CD4-positive, alpha-beta T cell treated with Interleukin-17A for 4 hours (primary cell): ENCODE measurements at places on chromosomes 3 and 15.

GRCh38 chr3:127803619-127804018 lies 18.7 kb downstream of the MGLL start:
- no peak for DNase-seq

GRCh38 chr15:101707983-101708382 lies 16.3 kb downstream of the TARS3 start:
- no peak for DNase-seq

DNA sequence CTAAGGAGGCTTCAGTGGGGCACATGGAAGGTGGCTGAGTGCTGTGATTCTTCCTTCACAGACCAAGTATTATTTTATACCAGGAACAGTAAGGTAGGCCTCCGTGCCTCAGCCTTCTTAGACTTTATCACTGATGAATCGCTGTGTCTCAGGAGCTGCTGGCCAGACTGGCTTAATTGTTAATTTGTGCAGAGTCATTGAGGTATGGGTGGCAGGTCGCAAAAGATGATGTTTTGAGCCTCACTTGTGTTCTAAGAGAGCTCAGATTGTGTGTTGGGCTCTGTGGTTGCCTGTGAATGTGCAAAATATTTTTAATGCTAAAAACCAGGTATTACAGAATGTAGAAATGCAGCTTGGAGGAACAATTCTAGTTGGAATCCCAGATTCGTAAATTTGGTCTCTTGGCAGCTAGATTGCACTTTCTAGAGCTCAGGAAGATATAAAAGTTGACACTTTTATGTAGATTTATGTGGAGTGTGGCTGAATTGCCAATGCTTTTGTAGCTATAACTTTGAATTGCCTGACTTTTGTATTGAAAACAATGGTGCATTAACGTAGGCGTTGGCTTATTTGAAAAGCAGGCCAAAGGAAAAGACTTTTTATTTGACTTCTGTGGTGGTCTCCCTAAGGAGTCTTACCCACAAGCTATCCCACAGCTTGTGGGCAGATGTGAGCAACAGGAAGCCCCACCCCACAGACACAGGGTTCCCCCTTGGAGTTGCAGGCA lies 53.4 kb downstream of the LARS2 start:
- no peak for DNase-seq

GRCh38 chr15:22960556-22960955 lies 19.6 kb downstream of the CYFIP1 start:
- DNase-seq: no peak

DNA sequence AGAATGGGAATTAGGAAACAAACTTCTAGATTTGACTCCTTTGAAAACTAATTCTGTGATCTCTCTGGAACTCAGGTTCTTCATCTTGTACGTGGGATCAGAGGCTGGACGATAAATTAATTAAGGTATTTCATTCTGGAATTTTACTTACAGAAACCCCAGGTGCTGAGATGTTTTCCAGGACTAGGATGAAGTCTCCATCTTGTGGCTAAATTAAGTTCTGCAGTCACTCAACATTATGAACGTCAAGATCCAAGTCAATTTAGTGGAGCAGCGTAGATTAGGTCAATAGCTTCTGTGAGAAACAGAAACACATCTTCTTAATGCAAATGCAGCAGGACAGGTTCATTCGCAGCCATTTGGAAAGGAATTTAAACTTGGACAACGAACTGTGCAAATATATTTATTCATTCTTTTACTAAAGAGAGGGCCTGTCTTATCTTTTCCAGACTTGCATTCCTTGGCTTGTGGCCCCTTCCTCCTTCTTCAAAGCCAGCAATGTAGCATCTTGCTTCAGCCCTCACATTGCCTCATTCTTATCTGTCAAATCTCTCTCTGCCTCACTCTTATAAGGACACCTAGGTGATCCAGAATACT lies 26.7 kb upstream of the TMC3 start:
- DNase-seq: peak; percentile 6

- DNase-seq: no peak
Observed at GRCh38 chr3:41050144-41050543, 149.2 kb upstream of the CTNNB1 start.

DNA sequence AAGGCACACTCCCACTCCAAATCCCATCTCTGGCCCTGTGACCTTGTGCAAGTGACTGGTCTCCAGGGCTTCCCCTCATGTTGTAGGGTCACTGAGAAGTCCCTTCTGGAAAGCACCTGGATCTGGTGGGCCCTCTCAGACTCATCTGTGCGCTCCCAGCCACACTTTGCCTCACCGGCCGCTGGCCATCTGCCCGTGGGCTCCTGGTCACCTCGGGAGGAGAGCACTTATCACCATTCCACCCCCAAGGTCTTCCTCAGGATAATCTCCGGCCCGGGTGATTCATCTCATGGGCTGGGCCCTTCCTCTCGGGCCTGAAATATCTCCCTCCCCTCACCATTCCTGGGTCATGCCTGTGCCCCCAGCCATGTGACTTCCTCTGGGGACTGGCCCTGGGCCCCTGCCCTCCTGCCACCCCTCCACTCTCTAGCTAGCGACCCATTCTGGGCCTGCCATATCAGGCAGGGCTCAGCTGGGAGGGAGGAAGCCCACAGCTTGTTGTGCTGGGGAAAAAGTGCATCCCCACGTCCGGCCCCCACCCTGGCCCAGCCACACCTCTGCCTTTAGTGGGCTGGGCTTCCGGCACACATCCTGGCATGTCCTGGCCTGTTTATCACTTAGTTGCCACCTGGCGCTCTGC lies 10.6 kb upstream of the WNT7A start:
- peak; percentile 77 for DNase-seq

- DNase-seq: no peak
Observed at GRCh38 chr3:3201611-3202010, 22.1 kb upstream of the CRBN start.

GRCh38 chr3:28544236-28544635 lies 195.6 kb upstream of the AZI2 start:
- DNase-seq: no peak

DNA sequence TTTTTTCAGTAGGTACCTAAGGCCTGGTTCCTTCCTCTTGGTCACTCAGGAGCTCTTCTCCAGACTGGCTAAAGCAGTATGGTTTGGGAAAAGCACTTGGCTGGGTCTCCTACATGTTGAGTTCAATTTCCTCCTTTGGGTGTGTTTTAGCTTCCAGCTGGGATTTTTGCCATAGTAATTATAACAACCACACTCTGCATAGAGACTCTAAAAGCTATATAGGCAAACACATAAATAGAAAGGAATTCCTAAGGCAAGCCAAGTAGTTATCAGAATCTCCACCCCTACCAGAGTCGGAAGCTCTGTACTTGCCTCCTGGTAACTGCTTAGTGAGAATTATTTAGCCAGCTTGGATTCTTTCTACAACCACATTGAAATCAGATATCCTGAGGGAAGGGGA lies 48.6 kb downstream of the FOXL2 start:
- DNase-seq: no peak

GRCh38 chr3:55868347-55868746 lies 381.2 kb upstream of the WNT5A start:
- DNase-seq: no peak

GRCh38 chr3:30964612-30965011 lies 70.2 kb upstream of the GADL1 start:
- DNase-seq: no peak

- no peak for DNase-seq
Observed at GRCh38 chr3:56269755-56270535, 198.3 kb downstream of the ERC2 start.
